ENCODE measurements at places on chromosomes 13 and 19. TPM values are rescaled to one million over a fixed set of nuclear protein-coding genes. Genes with fewer than 3 reads are reported as not detected.

DNA sequence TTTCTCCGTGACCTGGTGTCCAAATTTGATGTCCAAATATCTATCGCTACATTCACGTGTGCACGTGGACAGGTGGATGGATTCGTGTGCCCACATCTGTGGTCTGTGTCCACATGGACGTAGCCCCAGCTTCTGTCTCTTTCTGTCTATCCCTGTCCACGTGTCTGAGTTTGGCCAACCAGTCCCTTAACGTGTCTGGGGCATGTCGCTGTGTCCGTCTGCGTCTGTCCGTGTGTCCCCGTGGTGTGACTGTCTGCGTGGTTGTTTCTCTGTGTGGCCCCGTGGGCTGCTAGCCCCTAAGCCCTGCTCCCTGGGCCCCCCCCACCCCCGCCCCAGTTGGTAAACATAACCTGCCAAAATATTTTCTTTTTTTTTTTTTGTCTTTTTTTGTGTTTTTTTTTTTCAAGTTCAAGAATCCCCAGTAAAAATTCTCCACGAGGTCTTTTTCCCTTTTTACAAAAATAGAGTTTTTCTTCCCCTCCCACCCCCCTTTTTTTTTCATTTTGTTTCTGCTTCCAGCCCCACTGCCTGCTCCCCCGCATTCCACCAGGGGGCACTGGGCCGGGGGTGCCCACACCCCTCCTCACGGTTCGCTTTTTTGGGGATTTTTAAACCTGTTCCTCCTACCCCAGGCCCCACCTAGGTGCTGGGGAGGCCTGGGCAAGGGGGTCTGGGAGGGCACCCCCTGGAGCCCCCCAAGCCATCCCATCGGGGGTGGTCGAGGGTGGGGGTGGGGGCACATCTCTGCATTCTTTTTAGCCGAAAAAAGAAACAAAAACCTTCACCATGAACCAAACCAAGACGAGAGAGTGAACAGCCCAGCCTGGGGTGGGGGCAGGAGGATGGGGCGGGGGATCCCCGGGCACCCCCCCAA lies 18.3 kb downstream of the PRKCSH start:
- DNase-seq = no peak

- no peak for DNase-seq
Measured at GRCh38 chr13:27868641-27869435, 51.0 kb upstream of the PDX1 start.

GRCh38 chr13:114099191-114099590 lies 33.2 kb downstream of the RASA3 start:
- no peak for DNase-seq

DNA sequence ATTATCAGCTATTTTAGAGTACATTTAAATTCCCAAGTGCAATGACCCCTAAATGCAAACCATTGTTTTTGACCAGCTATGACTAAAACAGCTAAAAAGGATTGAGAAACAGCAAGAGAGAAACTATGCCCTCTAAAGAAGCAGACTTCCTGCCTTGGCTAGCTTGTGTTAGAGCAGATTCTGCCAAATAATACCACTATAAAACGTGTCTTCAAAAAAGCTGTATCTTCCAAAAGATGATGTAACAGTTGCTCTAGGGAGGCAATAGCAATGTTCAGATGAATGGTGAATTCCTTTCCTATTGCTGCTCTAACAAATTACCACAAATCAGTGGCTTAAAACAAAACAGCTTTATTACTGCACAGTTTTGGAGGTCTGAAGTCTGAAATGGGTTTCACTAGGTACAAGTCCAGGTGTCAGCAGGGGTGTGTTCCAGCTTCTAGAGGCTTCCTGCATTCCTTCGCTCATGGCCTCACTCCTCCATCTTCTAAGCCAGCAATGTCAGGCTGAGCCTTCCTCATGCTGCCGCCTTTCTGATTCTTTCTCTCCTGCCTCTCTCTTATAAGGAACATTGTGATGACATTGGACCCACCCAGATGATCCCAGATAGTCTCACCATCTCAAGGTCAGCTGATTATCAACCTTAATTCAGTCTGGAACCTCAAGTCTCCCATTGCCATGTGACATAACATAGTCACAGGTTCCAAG lies 84.5 kb downstream of the LRRC63 start:
- DNase-seq = no peak

GRCh38 chr19:10836479-10837330 lies 693 bp upstream of the TMED1 start:
- no peak for DNase-seq

- no peak for DNase-seq
Measured at GRCh38 chr13:40440990-40441820, 225.2 kb downstream of the FOXO1 start.

GRCh38 chr19:29812080-29812880 lies 489 bp downstream of the CCNE1 start:
- peak; percentile 6 for DNase-seq

GRCh38 chr19:57583521-57584416 lies at the start of gene ZIK1:
Gene ZIK1 (plus strand): TSS chr19:57584145. CDS start chr19:57584357, 212 bp downstream.
- DNase-seq = peak; percentile 79

DNA sequence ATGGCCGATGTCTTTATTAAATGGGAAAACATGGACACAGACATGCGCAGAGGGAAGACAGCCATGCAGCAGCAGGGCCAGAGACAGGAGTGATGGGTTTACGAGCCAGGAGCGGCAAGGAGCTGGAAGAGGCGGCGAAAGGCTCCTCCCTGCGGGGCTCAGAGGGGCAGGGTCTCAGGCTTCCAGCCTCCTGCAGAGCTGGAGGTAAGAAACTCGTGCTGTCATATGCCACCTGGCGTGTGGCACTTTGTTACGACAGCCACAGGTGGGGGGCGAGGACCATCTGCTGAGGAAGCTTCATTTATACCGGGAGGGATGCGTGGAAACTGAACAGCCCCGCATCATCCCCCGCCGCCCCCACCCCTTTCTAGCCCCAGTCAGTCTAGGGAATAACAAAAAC lies 52.0 kb upstream of the SPACA7 start:
- DNase-seq = no peak

LGALS4 gene
- 6.6 TPM for total RNA-seq

TMPRSS9 gene
- not detected for total RNA-seq

Data from T-cell (primary cell).